ENCODE measurements at places on chromosomes 2 and 18. TPM values are rescaled to one million over a fixed set of nuclear protein-coding genes. Genes with fewer than 3 reads are reported as not detected.

The RESP18 gene
- not detected for polyA plus RNA-seq

The CHRND gene
- not detected for polyA plus RNA-seq

The PCARE gene
- not detected for polyA plus RNA-seq

- no peak overlapping the region for H3K4me3 ChIP-seq
- no peak overlapping the region for H3K27ac ChIP-seq
- peaks cover 14% of the 10 kb centered on the region for H3K36me3 ChIP-seq
Observed at GRCh38 chr2:32594573-32594972, 33.3 kb upstream of the TTC27 start.

DNA sequence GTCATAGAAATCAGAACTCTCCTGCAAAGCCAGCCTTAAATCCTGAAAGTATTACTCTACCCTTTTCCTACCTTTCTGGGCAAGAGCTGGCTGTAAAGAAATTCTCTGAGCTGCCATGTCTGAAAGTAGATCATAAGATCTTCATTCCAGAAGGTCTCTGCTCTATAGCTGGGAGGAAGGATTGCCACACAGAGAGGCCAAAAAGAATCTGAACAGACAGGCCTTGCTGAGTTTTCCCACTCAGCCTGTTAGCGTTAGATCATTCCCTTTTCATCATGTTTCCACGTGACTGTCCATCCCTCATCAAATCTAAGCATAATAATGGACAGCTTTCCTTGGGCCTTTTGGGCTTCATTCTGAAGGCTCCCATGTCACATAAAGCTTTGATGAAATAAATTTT lies 43.2 kb upstream of the FHL2 start:
- H3K27ac ChIP-seq, result no peak overlapping the region
- no peak for DNase-seq
- no peaks in the 10 kb centered on the region for H3K4me1 ChIP-seq
- no peak overlapping the region for H3K4me3 ChIP-seq

DNA sequence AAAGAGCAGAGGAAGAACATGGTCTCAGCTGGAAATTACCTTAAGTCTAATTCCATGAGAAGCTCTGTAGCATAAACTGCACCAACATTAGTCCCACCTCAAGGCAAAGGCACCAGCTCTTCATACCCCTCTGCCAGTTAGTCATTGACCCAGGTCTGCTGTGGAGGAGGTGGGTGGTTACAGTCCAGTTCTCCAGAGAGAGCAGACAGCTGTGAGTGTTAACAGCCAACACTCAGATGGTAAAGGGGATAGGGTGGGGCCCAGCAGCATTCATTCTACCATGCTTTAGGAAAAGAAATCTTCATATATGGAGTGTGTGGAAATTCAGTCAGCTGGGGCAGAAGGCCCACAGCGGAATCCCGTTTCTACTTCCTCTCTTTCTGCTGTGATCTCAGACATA lies 159.7 kb upstream of the FBXO11 start:
- no peak overlapping the region for H3K27ac ChIP-seq
- H3K36me3 ChIP-seq, result no peaks in the 10 kb centered on the region
- no peak overlapping the region for H3K4me3 ChIP-seq
- DNase-seq, result no peak

- H3K27me3 ChIP-seq, result no peaks in the 10 kb centered on the region
- no peaks in the 10 kb centered on the region for H3K36me3 ChIP-seq
- H3K27ac ChIP-seq, result no peak overlapping the region
- no peaks in the 10 kb centered on the region for H3K4me1 ChIP-seq
- H3K4me3 ChIP-seq, result no peak overlapping the region
Observed at GRCh38 chr2:144190908-144191605, 328.9 kb downstream of the ZEB2 start.

DNA sequence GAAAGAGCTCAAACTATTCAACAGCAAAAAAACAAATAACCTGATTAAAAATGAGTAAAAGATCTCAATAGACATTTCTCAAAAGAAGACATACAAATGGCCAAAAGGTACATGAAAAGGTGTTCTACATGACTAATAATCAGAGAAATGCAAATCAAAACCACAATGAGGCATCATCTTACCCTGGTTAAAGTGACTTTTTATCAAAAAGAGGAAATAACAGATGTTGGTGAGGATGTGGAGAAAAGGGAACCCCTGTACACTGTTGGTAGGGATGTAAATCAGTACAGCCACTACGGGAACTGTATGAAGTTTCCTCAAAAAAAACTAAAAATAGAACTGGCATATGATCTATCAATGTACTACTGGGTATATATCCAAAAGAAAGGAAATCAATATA lies 39.8 kb upstream of the TMEM163 start:
- no peak for DNase-seq
- no peaks in the 10 kb centered on the region for H3K27me3 ChIP-seq
- H3K27ac ChIP-seq, result no peak overlapping the region
- H3K4me3 ChIP-seq, result no peak overlapping the region
- no peaks in the 10 kb centered on the region for H3K4me1 ChIP-seq
- H3K36me3 ChIP-seq, result no peaks in the 10 kb centered on the region

DNA sequence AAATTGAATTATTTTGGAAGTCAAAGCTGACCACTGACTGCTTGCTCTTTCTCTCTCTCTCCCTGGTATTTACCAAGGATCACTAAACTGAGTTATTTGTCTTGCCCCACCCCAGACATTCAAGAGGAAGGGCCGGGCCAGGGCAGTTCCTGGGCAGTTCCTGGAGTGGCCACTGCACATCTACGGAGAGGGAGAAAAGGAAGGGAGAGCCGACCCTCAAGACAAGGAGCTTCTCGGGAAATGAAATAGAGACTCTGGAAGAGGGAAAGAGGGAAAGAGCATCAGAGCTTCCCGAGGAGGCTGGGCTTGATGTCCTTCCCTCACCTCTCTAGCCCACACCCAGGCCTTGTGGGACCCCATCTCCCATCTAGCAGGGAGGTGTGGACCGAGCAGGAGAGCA lies 83.1 kb downstream of the SEPTIN10 start:
- H3K36me3 ChIP-seq, result no peaks in the 10 kb centered on the region
- no peak overlapping the region for H3K27ac ChIP-seq
- H3K27me3 ChIP-seq, result no peaks in the 10 kb centered on the region
- no peak for DNase-seq

GRCh38 chr2:208548700-208549099 lies 142.1 kb downstream of the PTH2R start:
- H3K27ac ChIP-seq, result no peak overlapping the region
- H3K27me3 ChIP-seq, result no peaks in the 10 kb centered on the region
- H3K4me1 ChIP-seq, result no peaks in the 10 kb centered on the region
- DNase-seq, result no peak

DNA sequence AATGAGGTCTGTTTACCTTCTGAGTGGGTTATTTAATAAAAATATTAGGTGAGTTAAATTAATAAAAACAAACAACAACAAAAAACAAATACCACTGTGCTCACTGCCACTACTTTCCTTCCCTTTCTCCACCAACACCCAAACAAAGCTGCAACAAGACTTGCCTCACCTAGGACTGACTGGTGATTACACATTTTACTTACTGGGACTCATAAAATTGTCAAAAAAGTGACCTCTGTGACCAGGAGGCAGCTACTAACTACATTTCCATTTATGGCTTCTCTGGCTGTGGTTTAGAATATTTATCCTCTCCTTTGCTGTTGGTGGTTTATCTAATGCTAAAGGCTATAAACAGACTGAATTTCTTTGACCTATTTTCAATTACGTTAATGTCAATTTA lies 39.8 kb downstream of the EFEMP1 start:
- H3K4me3 ChIP-seq, result no peak overlapping the region
- no peaks in the 10 kb centered on the region for H3K4me1 ChIP-seq
- DNase-seq, result no peak
- no peaks in the 10 kb centered on the region for H3K36me3 ChIP-seq
- H3K27ac ChIP-seq, result no peak overlapping the region

GRCh38 chr2:52258038-52258437 lies 1226.1 kb upstream of the NRXN1 start:
- no peaks in the 10 kb centered on the region for H3K4me1 ChIP-seq
- H3K36me3 ChIP-seq, result no peaks in the 10 kb centered on the region
- no peak overlapping the region for H3K4me3 ChIP-seq
- no peaks in the 10 kb centered on the region for H3K27me3 ChIP-seq

DNA sequence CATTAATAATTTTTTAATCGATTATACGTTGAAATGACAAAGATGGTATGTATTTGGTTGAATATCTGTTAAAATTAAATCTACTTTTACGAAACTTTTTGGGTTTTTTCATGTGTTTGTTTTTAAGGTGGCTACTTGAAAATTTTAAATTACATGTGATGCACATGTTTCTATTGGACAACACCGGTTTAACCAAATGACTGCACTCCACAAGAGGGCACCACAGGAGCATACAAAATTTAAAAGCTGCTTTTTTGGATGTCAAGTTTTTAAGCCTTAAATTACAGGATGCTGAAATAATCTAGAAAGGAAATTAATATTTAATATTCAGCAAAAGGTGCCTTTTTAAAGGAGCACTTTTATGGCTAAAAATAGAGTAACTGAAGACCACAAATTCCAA lies 98.7 kb downstream of the ACVR1 start:
- H3K4me3 ChIP-seq, result no peak overlapping the region
- peaks cover 28% of the 10 kb centered on the region for H3K36me3 ChIP-seq
- H3K27ac ChIP-seq, result no peak overlapping the region
- DNase-seq, result no peak
- H3K27me3 ChIP-seq, result no peaks in the 10 kb centered on the region
- peaks cover 7% of the 10 kb centered on the region for H3K4me1 ChIP-seq
